ENCODE measurements at places on chromosomes 12 and 14.

GRCh38 chr12:4044101-4044500 lies 170.9 kb upstream of the PARP11 start:
- no peak for DNase-seq

DNA sequence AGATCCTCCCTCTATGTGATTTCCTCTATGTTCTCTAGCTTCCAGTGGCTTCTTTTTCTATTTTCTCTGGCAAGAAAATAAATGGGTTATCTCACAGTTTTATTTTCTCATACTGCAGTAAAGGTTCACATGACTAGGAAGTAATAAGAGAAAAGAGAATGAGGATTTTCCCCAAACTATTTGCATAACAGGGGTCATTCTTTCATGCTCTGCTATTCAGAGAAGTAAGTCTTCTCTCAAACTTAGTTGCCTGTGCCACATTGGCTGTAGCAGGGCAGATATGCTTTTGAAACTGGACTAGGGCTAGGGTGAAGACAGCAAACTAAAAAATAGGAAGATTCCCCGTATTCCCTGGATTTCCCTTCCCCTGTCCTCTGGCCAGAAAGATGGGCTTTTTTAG lies 57.4 kb downstream of the ACSM4 start:
- DNase-seq: no peak

DNA sequence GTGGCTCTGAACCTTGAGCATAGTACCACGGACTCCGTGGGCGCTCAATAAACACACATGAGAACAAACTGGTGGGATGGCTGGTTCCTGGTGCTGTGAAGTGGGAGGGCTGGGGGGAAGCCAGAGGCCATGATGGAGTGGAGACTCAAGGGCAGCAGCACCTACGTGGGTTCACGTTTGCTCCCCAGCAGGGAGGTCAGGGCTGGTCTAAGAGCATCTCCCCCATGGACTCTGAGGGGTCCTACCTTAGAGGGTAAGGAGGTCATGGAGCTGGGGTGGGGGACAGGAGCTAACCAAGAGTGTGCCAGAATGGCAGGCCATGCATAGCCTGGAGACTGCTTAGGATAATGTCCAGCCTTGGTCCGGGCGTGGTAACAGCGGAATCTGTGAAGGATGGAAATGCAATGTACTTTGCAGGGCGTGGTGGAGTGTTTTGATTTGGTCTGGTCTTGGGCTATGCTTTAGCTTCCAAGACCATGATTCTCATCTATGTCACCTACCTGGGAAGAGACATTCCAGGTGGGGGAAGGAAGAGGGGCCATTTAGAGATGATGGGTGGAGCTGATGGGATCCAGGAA lies 103.0 kb downstream of the PRMT8 start:
- DNase-seq: no peak

GRCh38 chr14:94581127-94581999 lies at the start of gene SERPINA5:
SERPINA5 (plus strand) TSS chr14:94581426; CDS start chr14:94587363, 5,937 bp downstream.
- DNase-seq: no peak

- DNase-seq: no peak
Observed at GRCh38 chr14:105187116-105187515, 6.0 kb upstream of the NUDT14 start.

DNA sequence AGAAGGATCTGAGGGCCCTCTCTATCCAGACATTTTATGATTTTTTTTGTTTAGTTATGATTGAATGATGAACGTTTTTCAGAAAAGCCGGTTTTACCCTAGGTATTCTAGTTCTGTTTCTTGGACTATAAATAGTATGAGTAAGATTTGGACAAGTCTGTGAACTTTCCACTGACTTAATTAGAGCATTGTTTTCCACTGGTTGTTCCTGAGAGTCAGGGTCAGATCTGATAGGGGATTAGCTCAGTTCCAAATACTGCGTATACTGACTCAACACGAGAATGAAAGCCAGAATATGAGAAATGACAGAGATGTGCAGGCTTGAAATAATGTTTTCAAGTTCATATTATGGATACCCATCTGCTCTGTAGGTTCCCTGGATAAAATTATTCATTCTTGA lies 361.6 kb downstream of the AEBP2 start:
- DNase-seq: no peak

DNA sequence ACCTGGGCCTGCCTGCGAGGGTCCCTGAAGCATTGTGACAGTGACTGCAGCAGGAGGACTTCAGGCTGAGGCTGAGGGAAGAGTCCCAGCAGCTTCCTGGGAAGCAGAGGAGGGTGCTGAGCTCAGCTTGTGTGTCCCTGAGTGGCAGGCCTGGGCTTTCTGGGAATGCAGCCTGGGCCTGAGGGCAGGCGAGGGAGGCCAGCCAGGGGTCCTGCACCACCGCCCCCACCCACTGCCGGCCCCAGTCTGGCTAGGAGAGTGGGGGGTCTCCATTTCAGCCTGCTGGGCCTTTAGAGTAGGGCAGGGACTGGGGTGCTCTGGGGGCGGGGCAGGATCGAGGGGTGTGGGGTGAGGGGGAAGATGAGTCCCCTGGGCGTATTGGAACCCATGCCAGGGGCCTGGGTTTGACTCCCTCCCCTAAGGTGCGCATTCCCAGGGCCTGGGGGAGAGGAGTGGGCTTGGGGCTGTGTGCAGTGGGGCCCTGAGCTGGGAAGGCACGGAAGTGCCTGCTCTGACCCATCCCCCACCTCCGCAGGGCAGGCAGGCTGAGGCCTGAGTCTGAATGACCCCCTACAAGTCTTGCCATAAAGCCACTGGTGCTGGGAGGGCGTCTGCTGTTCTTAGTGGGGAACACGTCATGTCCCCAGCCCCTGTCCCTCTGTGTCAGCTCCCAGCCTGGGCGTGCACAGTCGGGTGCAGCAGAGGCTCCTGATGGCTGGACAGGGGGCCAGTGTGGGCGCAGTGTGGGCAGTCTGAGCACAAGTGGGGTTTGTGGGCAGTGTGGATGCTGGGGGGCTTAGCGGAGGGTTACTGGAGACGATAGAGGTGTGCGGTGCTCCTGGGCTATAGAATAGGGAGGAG lies 46.4 kb downstream of the KRT80 start:
- no peak for DNase-seq

GRCh38 chr12:11962860-11963259 lies 107.9 kb upstream of the BCL2L14 start:
- DNase-seq: no peak

- DNase-seq: no peak
Observed at GRCh38 chr14:104281768-104282301, 143.4 kb downstream of the KIF26A start.

DNA sequence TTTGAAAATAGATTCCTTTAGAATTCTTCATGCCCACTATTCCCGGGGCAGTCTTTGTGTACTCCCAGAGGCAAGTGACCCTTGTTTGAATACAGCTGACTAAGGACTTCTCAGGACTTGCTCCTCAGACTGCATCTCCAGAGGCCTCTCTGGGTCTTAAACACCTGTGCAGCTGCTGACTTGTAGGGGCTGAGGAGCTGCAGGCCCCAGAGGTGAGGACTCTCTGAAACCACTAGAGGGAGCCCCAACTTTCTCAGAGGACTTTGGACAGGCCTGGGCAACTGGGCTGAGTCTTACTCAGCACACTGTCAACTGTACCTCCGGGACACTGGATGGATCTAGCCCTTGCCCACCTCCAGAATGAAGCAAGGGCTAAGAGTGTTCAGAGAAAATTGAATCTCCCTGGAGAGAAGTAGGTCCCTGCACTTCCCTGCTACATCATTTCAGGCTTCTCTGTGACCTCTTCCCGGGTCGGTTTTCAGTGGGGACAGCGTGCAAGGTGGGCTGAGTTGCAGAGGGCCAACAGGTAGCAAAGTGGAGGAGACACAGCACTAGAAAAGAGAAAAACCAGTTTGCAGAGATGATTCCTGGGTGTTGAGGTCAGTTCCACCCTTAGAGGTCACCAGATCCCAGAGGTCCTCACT lies 164.6 kb downstream of the TMEM117 start:
- DNase-seq: peak; percentile 62

- no peak for DNase-seq
Observed at GRCh38 chr12:124464062-124464461, 103.3 kb downstream of the NCOR2 start.

- no peak for DNase-seq
Observed at GRCh38 chr14:66038212-66038611, 448.0 kb upstream of the CCDC196 start.

- DNase-seq: no peak
Observed at GRCh38 chr12:42236017-42236416, 2.0 kb downstream of the YAF2 start.

- no peak for DNase-seq
Observed at GRCh38 chr12:118183155-118183554, 47.2 kb downstream of the PEBP1 start.

GRCh38 chr12:109421355-109422087 lies 55.6 kb downstream of the KCTD10 start:
- no peak for DNase-seq

GRCh38 chr12:123816896-123817537 lies 54.9 kb downstream of the DNAH10 start:
- no peak for DNase-seq

DNA sequence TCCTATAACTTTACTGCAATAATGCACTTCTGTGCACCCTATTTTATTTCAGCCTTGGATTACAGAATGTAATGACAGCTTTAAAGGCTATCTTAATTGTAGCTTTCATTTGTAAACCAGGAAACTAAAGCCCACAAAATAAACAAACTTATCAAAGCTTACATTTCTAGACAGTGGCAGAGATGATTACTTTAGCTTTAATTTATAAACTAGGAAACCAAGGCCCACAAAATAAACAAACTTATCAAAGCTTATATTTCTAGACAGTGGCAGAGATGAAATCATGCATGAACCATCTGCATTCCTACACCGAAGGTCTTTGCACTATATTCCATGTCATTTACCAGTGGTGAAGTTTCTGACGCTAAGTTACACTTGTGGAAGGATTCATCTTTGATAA lies 74.4 kb downstream of the PRKD1 start:
- DNase-seq: no peak

DNA sequence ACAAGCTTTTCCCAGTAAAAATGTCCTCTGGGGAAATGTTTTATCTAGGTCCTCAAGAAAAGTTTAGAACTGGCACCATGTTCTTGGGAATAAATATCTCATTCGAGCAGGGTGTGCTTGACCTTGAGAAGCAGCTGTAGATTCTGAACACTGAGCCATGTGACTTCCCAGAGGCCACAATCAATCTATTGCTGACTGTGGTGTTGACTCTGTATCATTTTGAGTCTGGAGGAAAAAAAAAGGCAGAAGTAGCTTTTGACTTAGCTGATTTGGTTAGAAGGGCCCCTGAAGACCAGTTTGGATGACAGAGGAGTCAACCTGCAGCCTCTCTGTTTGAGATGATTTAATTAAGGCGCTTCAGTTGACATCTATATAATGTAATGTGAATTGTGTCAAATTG lies 592.4 kb upstream of the SEL1L start:
- no peak for DNase-seq

DNA sequence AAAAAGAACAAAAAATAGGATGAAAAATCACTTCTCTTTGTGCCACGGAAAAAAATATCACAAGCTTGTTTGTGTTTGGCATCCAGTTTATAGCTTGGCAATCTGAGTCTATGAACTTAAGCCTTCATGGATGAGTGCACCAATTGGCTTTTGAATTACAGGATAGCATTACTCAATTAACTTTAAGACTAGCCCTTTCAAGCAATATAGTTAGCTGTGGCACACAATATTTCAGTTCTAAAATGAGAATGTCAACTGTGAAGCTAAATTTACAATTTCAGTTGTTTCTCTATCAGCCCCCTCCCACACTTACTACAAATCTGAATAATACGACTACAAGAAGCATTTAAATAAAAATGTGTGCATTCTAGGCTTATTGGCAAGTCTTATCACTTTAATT lies 8.3 kb downstream of the RERG start:
- no peak for DNase-seq

DNA sequence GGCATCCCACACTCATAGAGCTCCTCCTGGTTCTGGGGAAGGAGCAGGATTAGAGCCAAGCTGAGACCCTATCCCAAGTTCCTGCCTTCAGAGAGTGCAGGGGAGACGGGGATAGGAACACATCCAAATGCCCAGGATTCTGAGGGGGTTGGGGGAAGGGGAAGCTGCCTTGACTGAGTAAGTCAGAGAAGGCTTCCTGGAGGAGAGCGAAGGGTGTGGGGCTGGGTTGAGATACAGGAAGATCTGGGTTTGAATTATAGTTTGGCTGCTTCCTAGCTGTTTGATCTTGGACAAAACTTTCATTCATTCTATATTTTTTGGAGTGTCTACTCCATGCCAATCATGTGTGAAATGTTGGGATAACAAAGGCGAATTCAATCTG lies 8.0 kb upstream of the AQP2 start:
- DNase-seq: no peak

DNA sequence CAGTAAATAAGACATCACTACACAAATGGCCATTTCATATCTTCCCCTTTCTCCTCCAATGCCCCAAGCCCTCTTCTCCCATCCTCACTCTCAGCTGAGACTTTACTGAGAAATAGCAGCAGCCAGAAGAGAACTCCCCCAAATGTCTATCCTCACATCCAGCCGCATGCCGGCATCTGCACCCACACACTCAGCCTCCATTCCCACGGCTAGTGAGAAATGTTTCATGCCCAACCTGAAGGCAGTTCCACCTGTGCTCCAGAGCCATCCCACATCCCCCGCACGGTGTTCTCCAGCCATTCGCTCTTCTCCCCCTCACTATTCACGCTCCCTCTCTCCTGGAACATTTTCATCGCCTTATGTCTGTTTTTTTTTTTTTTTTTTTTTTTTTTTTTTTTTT lies 208.7 kb upstream of the DIO3 start:
- DNase-seq: no peak

DNA sequence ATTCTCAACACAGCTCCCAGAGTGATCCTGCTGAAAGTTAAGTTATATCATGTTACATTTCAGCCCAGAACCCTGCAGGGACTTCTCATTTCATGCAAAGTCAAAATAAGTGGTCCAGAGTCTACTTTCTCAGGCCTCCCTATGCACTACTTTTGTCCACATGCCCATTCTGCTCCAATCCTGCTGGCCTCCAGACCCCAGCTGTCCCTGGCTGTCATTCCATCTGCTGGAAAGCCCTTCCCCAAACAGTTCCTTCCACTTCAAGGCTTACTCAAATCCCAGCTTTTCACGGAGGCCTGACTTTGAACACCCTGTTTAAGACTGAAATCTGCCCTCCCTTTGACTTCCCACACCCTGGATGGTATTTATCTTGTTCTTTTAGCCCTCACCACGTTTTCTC lies 109.8 kb upstream of the DNM1L start:
- no peak for DNase-seq

DNA sequence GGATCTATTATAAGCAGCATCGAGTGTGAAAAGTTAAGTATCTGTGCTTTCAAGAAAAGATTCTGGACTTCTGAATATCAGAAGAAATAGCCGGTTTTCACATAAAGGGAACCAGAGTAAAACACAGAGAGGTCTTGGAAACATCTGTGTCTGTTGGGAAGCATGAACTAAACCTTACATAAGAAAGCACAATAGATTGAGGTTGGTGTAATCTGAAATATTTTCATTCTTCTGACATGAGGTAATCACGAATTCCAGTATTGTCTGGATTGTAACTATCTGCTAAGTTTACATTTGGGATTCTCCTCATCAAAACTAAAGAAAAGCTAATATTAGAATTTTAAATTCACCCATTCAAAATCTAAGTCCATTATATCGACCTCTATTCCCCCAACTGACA lies 161.3 kb downstream of the CPNE8 start:
- no peak for DNase-seq
